Epithelial cell of umbilical artery (primary cell): ENCODE measurements at places on chromosomes 5 and 9. TPM values are rescaled to one million over a fixed set of nuclear protein-coding genes. Genes with fewer than 3 reads are reported as not detected.

TGFBR1 gene
- total RNA-seq, result 21.4 and 24.5 TPM in 2 replicates

KIF12 gene
- under 0.01 and 0.30 TPM in 2 replicates for total RNA-seq

FGF18 gene
- total RNA-seq, result not detected in 2 replicates

SPINK4 gene
- not detected in 2 replicates for total RNA-seq

CD180 gene
- not detected in 2 replicates for total RNA-seq

STARD4 gene
- 139 and 171 TPM in 2 replicates for total RNA-seq

SMIM33 gene
- total RNA-seq, result under 0.01 TPM in 1 of 2 replicates, not detected in the other

FOXD4L3 gene
- not detected in 2 replicates for total RNA-seq

TRIM7 gene
- 14.3 and 14.6 TPM in 2 replicates for total RNA-seq

IL3 gene
- not detected in 2 replicates for total RNA-seq

MZB1 gene
- 0.32 and 0.46 TPM in 2 replicates for total RNA-seq

UNC5A gene
- under 0.01 and 0.30 TPM in 2 replicates for total RNA-seq

ANGPTL2 gene
- 8.4 and 14.7 TPM in 2 replicates for total RNA-seq

PLPPR1 gene
- total RNA-seq, result 1.9 and 2.3 TPM in 2 replicates

PLPP7 gene
- total RNA-seq, result 0.32 and 0.46 TPM in 2 replicates

IL5 gene
- not detected in 2 replicates for total RNA-seq

PPP2R2B gene
- under 0.01 and 0.15 TPM in 2 replicates for total RNA-seq

PCDHA13 gene
- 0.15 TPM in 1 of 2 replicates, not detected in the other for total RNA-seq

FST gene
- total RNA-seq, result 45.5 and 47.7 TPM in 2 replicates

ANKRD34B gene
- total RNA-seq, result not detected in 2 replicates

KIAA1958 gene
- total RNA-seq, result 1.8 and 2.3 TPM in 2 replicates

SLC6A7 gene
- total RNA-seq, result not detected in 2 replicates

ROR2 gene
- under 0.01 TPM in 2 replicates for total RNA-seq

HMMR gene
- 29.9 and 46.7 TPM in 2 replicates for total RNA-seq

MEGF10 gene
- total RNA-seq, result 0.15 and 0.97 TPM in 2 replicates

GAS1 gene
- total RNA-seq, result 0.65 and 0.76 TPM in 2 replicates

CCL21 gene
- total RNA-seq, result not detected in 2 replicates

TSLP gene
- under 0.01 and 0.61 TPM in 2 replicates for total RNA-seq

CYLC2 gene
- total RNA-seq, result not detected in 2 replicates

CCDC152 gene
- 1.6 and 2.9 TPM in 2 replicates for total RNA-seq

TAF11L9 gene
- total RNA-seq, result not detected in 2 replicates

MLLT3 gene
- total RNA-seq, result 14.9 and 17.8 TPM in 2 replicates

ZFP2 gene
- 0.65 and 1.1 TPM in 2 replicates for total RNA-seq

PCDHB5 gene
- under 0.01 and 0.46 TPM in 2 replicates for total RNA-seq

PCDHGA4 gene
- total RNA-seq, result 1.7 and 1.9 TPM in 2 replicates

STKLD1 gene
- 0.32 and 0.61 TPM in 2 replicates for total RNA-seq

SLC22A4 gene
- total RNA-seq, result 3.5 and 3.6 TPM in 2 replicates

CCNO gene
- total RNA-seq, result 0.32 TPM in 1 of 2 replicates, not detected in the other

TAF1L gene
- total RNA-seq, result under 0.01 TPM in 1 of 2 replicates, not detected in the other

IRX2 gene
- not detected in 2 replicates for total RNA-seq

CSF1R gene
- not detected in 2 replicates for total RNA-seq

HAVCR2 gene
- 0.15 TPM in 1 of 2 replicates, not detected in the other for total RNA-seq

EGFL7 gene
- 532 and 626 TPM in 2 replicates for total RNA-seq

MTAP gene
- total RNA-seq, result 32.5 and 42.1 TPM in 2 replicates

MED22 gene
- 11.6 and 14.3 TPM in 2 replicates for total RNA-seq

TMEM252 gene
- not detected in 2 replicates for total RNA-seq

KLF9 gene
- total RNA-seq, result 17.5 and 32.4 TPM in 2 replicates

TMC1 gene
- total RNA-seq, result 1.6 and 3.2 TPM in 2 replicates

LMNB1 gene
- total RNA-seq, result 96.8 and 139 TPM in 2 replicates

NTMT1 gene
- total RNA-seq, result 33.4 and 35.1 TPM in 2 replicates

RAB3C gene
- total RNA-seq, result under 0.01 TPM in 1 of 2 replicates, not detected in the other

DHX29 gene
- total RNA-seq, result 27.6 and 32.8 TPM in 2 replicates

LRRC19 gene
- not detected in 2 replicates for total RNA-seq
